Breast epithelium (tissue), 4 donors: ENCODE measurements at places on chromosomes 4 and X. TPM values are rescaled to one million over a fixed set of nuclear protein-coding genes. Genes with fewer than 3 reads are reported as not detected.

LRCH2 gene
- 3.9 TPM for total RNA-seq

STARD8 gene
- total RNA-seq = 6.4 TPM

- DNase-seq = no peak
Measured at GRCh38 chr4:121597346-121597934, 99.3 kb downstream of the ANXA5 start.

GRCh38 chr4:80989921-80990544, 40.5 kb upstream of the BMP3 start:
- DNase-seq = no peak

ARSJ gene
- total RNA-seq = 1.1 TPM

DNA sequence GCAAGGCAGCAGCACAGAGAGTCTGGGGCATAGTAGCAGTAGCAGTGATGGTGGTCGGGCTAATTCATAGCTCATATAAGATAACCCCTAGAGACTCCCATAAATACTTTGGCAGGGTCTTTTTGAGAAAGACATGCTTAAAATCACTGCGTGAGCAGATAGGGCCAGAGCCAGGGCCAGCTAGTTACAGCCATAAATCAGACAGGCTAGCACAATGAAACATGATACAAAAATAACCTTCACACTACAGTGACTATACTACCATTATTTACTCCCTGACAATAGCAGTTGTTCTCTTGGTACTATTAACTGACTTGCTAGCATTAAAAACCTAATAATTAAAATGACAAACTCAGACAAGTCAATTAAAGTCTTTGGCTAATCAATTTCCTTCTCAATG, 295.9 kb downstream of the SMARCA1 start:
- DNase-seq = no peak
